ENCODE measurements at places on chromosomes 7 and 10.

DNA sequence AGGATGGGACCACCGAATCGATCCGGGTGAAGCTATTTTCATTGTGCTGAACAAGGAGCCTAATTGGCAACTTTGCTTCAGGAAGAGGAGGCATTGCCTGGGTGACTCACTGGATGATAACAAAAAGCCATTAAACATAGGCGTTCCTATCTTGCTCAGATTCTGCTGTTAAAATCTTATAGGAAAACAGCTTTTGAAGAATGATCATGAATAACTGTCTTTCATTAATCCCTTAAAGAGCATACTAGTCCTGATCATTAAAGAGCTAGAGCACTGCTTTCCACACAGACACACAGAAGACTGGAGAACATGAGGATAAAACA, 174.2 kb upstream of the IMMP2L start:
- H3K4me1 ChIP-seq: no peaks in the 10 kb centered on the region
- no peak overlapping the region for H3K4me3 ChIP-seq
- peaks cover 13% of the 10 kb centered on the region for H3K36me3 ChIP-seq
- H3K27me3 ChIP-seq: no peaks in the 10 kb centered on the region

DNA sequence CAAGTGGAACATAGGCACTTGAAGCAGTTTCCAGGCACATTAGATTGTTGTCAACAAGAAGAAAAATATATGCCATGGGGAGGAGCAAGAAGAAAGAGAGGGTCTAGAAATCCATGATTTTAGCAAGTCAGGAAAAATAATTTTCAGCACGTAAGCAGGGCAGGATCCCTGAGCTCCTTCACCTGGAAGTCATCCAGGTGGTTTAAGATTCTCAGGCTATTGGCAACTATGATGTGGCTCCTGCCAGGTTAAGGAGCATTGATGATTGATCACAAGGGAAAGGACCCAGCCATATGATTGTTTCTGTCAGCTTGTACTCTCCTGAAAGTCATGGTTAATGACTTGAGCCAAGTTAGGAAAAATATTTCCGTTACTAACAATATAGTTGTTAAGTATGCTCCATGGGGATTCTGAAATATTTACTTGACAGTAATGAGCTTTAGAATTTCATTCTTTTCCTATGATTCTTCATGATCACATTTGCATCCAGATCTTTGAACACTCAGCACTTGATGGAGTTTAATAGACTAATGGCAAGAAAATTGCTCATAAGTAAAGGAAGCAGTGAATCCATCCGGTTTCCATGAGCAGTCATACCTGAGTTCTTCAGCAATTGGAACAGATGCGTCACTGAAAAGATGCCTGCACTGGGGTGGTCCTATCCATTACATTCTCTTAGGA, 209.1 kb downstream of the BICC1 start:
- H3K4me3 ChIP-seq: no peak overlapping the region
- no peak overlapping the region for H3K27ac ChIP-seq
- no peaks in the 10 kb centered on the region for H3K4me1 ChIP-seq
- H3K36me3 ChIP-seq: no peaks in the 10 kb centered on the region
- DNase-seq: no peak
- H3K27me3 ChIP-seq: no peaks in the 10 kb centered on the region

DNA sequence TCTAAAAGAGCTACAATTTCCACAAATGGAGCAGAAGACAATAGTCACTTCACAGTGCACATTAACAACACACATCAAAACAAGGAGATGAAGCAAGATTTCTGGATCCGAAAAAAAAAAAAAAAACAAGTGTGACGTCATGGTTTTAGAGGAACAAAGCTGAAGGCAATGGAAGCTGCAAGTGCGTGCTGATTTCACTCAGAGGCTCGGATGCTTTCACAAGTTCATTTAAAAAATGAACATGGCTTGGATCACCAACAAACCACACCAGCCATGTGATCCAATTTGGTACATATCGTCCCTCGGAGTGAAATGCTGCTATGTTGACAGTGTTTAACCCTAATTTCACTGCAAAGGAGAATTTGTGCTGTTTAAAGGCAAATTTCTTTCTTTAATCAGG, 337.0 kb upstream of the PRKCQ start:
- H3K36me3 ChIP-seq: no peaks in the 10 kb centered on the region
- H3K27ac ChIP-seq: no peak overlapping the region
- H3K4me3 ChIP-seq: no peak overlapping the region

GRCh38 chr10:117551330-117552155, 9.0 kb downstream of the EMX2 start:
- no peaks in the 10 kb centered on the region for H3K27me3 ChIP-seq
- peaks cover 44% of the 10 kb centered on the region for H3K4me1 ChIP-seq
- H3K4me3 ChIP-seq: peak overlapping the region; percentile 32
- no peak for DNase-seq
- peak overlapping the region; percentile 64 for H3K27ac ChIP-seq

DNA sequence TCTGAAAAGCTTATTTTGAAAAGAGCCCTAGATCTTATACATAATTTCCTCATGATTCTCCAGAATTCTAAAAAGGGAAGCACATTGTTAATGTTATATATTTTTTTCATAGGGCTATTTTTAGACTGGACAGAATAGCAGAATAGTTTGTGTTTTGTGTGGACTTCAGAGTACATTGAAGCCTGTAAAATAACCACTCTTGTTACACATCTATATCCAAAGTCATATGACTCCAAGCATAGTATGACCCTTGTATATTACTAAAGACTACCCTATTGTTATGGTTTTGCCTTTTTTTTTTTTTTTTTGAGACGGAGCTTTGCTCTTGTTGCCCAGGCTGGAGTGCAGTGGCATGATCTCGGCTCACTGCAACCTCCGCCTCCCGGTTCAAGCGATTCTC, 26.1 kb upstream of the FIS1 start:
- no peaks in the 10 kb centered on the region for H3K36me3 ChIP-seq
- H3K27me3 ChIP-seq: no peaks in the 10 kb centered on the region
- H3K4me1 ChIP-seq: no peaks in the 10 kb centered on the region
- H3K27ac ChIP-seq: no peak overlapping the region

DNA sequence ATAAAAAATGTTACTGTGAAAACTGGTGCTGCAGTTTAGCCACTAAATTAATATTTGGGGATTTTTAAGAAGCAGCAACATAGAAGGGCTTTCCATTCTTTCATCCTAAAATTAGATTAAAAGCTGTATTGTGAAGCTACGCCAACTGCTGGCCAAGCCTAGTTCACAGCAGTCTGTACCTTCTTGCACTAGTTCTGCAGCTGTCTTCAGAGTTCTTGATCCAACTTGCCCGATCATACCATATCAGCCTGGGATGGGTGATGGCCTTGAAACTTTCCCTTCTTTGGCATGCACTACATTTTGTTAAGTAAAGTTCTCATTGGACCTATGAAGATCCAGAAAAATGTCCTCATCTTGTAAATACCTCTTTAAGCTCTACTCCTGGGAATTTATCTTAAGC, 20.3 kb upstream of the PANK1 start:
- H3K36me3 ChIP-seq: no peaks in the 10 kb centered on the region
- no peak overlapping the region for H3K27ac ChIP-seq
- H3K4me3 ChIP-seq: no peak overlapping the region
- no peak for DNase-seq

GRCh38 chr10:97851341-97852001, 1.8 kb downstream of the GOLGA7B start:
- no peak for DNase-seq
- H3K36me3 ChIP-seq: no peaks in the 10 kb centered on the region
- H3K27me3 ChIP-seq: no peaks in the 10 kb centered on the region
- H3K27ac ChIP-seq: no peak overlapping the region
- H3K4me3 ChIP-seq: no peak overlapping the region
- H3K4me1 ChIP-seq: peaks cover 16% of the 10 kb centered on the region

- H3K27ac ChIP-seq: no peak overlapping the region
- no peak for DNase-seq
- no peaks in the 10 kb centered on the region for H3K4me1 ChIP-seq
- no peak overlapping the region for H3K4me3 ChIP-seq
- no peaks in the 10 kb centered on the region for H3K27me3 ChIP-seq
Observed at GRCh38 chr10:72424561-72424960, 69.8 kb upstream of the DNAJB12 start.

DNA sequence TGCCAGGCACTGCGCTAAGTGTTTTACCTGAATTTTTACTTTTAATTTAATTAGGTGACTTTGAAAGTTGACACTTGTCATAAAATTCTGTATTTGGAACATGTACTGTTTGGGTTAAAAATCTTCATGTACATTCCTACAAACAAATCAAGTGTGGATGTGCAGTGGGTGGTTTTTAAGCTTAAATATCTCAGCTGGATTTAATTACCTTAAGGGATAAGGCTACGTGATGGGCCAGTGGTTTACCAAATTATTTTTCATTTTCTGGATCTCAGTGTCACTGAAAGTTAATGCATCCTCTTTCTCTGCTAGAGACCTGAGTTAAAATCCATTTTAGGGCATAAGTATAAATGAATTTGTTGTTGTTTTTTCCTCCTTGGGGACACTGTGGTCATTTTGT, 51.1 kb downstream of the EXOC4 start:
- H3K36me3 ChIP-seq: peaks cover 30% of the 10 kb centered on the region
- no peaks in the 10 kb centered on the region for H3K4me1 ChIP-seq
- H3K27me3 ChIP-seq: no peaks in the 10 kb centered on the region
- no peak for DNase-seq

GRCh38 chr7:76514926-76515771, 4.8 kb downstream of the UPK3B start:
- H3K4me1 ChIP-seq: no peaks in the 10 kb centered on the region
- H3K27me3 ChIP-seq: peaks cover 18% of the 10 kb centered on the region
- H3K4me3 ChIP-seq: no peak overlapping the region
- peak; percentile 48 for DNase-seq

DNA sequence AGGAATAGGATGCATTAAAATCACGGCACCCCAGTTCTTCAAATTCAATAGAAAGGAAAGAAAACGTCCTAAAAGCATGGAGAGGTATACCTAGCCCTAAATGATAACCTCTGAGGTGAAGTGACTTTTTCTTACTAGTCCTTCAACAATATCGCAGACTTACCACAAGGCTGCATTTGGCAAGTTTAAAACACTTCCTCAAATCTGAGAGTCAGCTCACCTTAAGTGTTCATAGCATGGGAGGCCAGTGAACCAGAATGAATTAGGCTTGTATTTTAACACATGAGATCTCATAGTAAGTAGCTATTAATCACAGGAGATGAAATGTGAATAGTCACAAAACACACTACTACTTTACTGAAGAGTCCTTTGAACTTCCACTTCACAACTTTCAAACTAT, 124.2 kb downstream of the RNF32 start:
- no peaks in the 10 kb centered on the region for H3K27me3 ChIP-seq
- no peak overlapping the region for H3K27ac ChIP-seq
- no peaks in the 10 kb centered on the region for H3K36me3 ChIP-seq
- no peak overlapping the region for H3K4me3 ChIP-seq
- H3K4me1 ChIP-seq: no peaks in the 10 kb centered on the region

DNA sequence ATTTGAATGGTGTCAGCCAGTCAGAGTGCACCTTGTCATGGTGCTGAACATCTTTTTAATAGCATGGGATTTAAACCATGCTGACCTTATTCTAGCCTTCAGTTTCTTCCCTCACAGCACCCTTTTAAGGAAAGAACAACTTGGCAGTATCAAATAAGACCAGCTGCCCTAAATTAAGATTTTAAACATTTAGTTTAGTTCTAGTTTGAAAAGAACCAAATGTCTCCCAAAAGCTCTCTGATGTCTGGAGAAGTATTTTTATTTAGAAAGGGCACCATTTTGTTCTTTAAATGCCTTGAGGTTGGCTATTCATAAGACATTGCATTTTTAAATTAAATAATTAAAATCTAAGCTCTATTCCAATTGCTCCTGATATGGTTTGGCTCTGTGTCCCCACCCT, 121.1 kb downstream of the CCDC3 start:
- H3K4me1 ChIP-seq: peaks cover 7% of the 10 kb centered on the region
- no peaks in the 10 kb centered on the region for H3K27me3 ChIP-seq
- H3K36me3 ChIP-seq: no peaks in the 10 kb centered on the region
- no peak overlapping the region for H3K27ac ChIP-seq
- no peak for DNase-seq

DNA sequence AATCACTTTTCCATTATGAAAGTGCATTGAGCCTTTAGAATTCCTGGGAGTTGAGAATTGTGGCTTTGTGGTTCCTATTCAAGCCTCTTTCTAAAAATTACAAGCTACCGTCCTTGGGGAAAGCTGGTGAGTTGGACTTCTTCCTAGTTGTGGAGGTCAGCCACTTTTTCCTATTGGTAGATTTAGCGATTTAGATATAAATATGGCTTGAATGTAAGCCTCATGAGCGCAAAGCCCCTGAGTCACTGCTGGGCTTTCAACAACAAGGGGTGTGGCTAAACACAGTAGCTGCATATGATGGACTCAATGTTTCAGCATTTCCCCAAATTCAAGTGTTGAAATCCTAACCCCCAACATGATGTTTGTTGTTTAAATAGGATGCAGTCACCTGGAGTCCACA, 150.0 kb upstream of the IGFBP3 start:
- no peaks in the 10 kb centered on the region for H3K36me3 ChIP-seq
- H3K4me1 ChIP-seq: no peaks in the 10 kb centered on the region
- no peak overlapping the region for H3K4me3 ChIP-seq
- H3K27me3 ChIP-seq: no peaks in the 10 kb centered on the region
- DNase-seq: no peak

GRCh38 chr7:102287111-102287980, 678 bp downstream of the SH2B2 start:
- H3K4me1 ChIP-seq: no peaks in the 10 kb centered on the region
- H3K27ac ChIP-seq: peak overlapping the region; percentile 57
- no peaks in the 10 kb centered on the region for H3K27me3 ChIP-seq
- H3K36me3 ChIP-seq: no peaks in the 10 kb centered on the region

DNA sequence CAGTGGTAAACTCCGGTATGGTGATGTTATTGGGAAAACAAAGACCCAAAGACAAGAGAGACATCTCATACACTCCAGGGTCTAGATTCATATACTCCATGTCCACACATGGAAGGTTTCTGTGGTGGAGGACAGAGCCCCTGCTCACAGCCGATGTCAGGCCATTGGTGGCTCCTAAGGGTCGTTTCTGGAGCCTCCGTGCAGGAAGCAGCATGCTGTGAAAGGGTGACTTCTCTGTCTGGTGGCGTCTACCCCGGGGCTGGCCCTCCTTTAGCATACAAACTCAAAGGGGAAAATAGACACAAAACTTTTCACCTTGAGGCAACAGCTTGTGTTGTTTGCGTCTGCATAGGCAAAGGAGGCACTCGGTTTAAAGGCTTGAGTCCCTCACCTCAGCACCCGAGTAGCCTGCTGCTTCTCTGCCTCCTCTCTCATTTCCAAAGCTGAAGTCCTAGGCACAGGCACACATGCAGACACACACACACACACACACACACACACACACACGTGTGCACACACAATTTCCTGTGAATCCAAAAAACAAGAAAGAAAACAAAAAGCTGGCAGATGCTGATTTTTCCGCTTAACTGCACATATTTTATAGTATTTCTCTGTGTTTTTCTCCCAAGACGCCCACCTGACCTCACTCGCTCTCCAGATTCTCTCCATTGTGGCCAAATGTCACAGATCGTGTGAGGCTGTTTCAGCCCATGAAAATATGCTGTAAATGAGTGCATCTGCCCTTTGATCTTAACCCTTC, 601.4 kb upstream of the MGMT start:
- DNase-seq: peak; percentile 9
- H3K36me3 ChIP-seq: no peaks in the 10 kb centered on the region
- H3K27ac ChIP-seq: no peak overlapping the region
- H3K27me3 ChIP-seq: no peaks in the 10 kb centered on the region

Measured in tibial artery (tissue), 4 donors.